ENCODE measurements at places on chromosomes 2 and 18.

DNA sequence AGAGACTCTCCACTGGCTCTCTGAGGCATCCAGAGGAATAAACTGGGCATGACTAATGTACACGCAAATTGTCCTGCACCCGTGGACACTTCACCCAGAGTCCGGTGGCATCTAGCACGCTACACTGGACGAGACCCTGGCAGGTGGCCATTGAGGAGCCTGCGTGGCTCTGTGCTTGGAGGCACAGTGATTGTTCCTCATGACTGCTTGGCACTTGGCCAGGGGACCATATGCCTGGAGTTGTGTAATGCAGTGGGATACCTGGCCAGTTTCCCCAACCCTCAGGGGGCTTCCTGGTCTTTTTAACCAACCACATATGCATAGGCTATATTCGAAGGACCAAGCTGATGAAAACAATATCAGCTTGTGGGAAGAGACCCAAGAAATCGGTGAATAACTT is 66.6 kb downstream of the MTCL1 start:
- DNase-seq: no peak

GRCh38 chr2:5316001-5316490 is 376.1 kb upstream of the SOX11 start:
- no peak for DNase-seq

- DNase-seq: no peak
Measured at GRCh38 chr2:215702116-215702902, 266.4 kb upstream of the FN1 start.

DNA sequence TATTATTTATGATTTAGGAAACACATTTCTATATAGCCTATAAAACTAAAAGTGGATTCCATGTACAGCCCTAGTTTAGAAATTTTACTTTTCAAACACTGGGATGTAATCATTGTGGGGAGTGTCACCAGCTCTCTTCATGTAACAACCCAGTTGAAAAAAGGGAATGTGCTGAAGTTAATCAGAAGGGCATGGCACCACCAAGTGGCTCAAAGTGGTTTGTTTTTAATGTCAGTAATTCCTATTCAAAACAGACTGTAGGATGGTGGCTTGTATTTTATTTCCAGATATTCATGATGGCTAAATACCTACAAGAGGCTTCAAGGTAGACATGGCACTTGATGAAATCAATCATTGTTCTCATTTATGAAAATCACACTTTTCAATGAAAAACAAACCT is 58.1 kb upstream of the TMEM182 start:
- DNase-seq: no peak

DNA sequence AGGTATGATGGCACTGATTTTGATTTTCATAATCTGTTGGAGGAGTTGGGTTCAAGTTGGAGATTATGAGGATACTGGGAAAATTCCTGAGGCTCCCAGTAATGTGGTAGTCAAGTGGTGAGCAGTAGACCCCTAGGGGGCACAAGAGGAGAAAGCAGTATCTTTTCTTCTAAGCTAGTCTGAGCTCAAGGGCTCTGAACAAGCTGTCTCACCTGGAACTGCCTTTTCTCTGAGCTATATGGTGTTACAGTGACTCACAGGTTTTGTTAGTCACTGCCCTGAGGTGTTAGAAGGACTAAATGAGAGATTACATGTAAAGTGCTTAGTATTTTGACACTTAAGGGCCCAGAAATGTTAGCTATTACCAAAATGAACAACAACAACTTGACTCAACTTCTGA is 42.2 kb downstream of the CD302 start:
- DNase-seq: no peak

GRCh38 chr2:20106746-20107145 is 55.3 kb upstream of the LAPTM4A start:
- no peak for DNase-seq

DNA sequence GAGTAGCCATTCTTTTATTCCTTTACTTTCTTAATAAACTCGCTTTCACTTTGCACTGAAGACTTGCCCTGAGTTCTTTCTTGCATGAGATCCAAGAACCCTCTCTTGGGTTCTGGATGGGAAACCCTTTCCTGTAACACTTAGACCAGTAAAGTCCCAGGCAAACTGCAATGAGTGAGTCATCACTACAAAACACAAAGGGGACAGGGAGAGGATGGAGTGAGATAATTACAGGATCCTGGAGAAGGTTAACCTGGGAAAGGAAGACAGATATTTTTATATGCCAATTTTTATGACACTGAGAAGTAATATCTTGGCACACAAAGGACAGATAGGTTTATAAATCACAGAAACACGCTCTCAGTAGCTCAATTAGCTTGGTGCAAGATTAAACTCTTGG is 48.7 kb downstream of the EHD3 start:
- no peak for DNase-seq

DNA sequence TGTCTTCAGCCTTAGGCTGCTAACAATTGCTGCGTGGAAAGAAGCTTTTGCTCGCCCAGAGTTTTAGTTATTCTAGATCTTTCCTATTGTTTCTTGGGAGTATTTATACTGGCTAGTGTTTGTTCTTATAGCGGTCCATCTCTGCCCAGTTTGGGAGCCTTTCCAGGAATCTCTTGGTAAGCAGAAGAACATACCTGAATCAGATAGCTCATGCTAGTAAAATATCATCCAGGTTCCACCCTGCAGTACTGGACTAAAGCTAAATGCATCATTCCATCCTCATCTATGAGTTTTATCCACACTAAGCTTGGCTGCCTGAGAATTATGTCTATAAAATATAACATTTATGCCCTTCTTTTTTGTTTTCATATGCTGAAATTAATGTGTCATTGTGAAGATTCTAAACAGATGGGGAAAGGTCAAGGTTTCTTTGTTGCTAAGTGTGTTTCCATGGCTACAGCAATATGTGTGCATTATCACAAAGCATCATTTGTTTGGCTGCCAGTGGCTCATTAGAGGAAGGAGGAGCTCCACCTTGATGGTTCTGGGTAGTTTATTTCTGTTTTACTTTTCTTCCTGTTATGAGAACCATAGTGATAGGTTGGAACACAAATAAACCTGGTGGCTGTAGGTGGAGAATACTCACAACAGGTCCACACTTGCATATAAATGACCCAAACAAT is 182.8 kb downstream of the PIK3C3 start:
- no peak for DNase-seq

GRCh38 chr2:128635361-128635900 is 316.8 kb upstream of the HS6ST1 start:
- DNase-seq: peak; percentile 12

GRCh38 chr18:24015639-24016631 is 1.4 kb downstream of the TTC39C start:
- no peak for DNase-seq

DNA sequence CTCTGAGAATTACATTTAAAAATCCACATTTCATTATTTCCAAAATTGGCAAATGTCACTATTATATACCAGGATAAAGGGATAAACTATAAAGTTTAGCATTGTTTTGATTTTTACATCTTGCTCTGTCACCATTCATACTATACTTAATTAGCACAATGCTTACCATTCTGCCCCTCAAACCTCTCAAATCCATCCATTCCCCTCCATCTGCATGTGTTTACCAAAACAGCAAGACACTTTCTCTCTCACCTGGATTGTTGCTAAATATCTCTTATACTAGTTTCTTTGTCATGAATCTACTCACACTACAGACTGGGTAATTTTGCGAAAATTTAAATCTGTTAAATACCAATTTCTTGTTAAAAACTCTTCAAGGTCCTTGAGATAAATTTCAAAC is 496.1 kb downstream of the NR4A2 start:
- no peak for DNase-seq

DNA sequence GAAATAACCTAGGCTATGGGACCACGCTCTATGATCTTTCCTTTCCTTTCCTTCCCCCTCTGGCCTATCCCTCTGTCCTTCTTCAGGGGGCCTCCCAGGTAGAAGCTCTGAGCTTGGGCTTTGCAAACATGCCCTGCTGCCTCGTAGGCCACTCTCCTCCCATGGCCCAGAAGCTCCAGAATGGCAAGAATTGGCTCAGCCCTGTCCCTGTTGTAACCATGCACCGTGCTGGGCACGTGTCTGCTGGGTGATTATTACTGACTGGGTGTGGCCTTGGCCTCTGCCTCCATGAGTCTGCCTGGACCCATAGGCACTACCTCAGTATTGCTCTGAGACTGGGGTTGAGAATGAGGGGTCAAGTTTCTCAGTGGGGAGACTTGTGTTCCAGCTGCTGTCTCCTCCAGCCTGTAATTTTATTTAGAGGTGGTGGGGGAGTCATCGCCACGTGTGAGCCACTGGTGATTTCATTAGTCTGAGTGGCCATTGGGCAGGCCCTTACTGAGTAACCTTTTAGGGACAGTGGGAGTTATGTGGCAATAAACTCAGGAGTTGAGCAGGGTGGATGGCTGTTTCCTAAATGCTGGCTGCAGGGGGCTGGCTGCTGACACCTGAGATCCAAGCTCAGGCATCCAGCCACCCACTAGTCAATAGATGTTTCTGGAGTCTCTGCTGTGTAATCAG is 157.9 kb downstream of the CLIP4 start:
- no peak for DNase-seq

- no peak for DNase-seq
Measured at GRCh38 chr18:48734460-48734859, 195.6 kb downstream of the CTIF start.

GRCh38 chr2:226184940-226185615 is 614.5 kb downstream of the IRS1 start:
- no peak for DNase-seq

GRCh38 chr2:197414039-197414438 is 20.8 kb downstream of the SF3B1 start:
- no peak for DNase-seq

GRCh38 chr2:71299507-71299906 is 32.1 kb upstream of the ZNF638 start:
- DNase-seq: no peak

GRCh38 chr2:174477759-174478158 is 9.1 kb downstream of the GPR155 start:
- no peak for DNase-seq

DNA sequence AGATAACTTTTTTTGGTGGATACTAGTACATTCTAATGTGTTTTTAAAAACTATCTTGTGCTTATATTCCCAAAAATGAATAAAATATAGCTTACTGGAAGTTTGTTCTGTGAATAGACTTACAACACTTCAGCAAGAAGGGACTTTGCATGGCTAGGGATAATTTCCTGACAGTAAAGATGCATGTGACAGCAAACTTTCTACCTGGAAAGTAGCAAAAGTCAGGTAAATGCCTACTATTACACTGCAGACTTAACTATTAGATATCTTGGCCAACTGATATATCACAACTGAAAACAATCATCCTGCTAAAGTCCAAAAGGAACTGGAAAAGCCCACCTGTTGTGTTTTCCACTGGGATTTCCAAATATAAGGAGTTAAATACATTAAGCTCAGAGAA is 1753.5 kb upstream of the CELF4 start:
- no peak for DNase-seq

DNA sequence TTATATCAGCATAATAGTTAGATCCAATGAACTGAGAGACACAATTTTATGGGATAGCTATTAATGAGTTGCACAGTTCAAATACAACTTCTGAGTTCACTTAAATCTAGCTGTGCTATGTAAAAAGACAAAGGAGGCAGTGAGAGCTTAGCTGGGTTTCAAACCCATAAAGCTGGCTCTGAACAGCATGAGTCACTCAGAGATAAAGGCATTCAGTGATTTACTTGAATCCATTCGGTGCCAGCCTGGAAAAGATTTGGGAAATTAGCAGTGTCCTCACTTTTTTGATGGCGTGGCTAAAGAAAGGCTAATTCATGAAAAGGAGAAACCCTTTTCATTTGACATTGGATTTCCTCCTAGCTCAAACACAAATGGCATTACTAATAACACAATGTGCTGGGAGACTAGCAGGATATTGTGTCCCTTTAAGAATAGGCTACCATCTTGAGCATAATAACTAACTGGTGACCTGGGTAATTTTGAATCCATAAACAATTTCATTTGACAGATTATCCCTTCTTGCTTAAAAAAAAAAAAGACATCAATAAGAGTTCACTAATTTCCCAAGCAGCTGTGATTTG is 98.4 kb upstream of the NEUROD1 start:
- DNase-seq: no peak

- no peak for DNase-seq
Measured at GRCh38 chr18:25927830-25928229, 162.6 kb downstream of the SS18 start.

DNA sequence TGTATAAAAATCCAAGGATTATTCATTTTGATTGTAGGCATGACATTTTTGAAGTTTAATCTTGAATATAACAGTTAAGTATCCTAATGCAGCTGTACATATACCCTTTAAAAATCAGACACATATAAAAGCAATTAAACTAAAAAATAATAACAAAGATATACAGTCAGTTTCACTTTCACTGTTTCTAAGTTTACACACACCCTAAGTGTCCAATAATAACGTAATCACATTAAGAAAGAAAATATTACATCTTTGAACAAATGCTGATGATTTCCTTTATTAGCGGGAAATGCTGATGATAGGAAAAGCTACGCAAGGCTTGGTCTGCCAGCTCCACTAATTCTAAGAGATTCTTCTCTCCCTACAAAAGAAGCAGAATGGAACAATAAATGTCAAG is 38.8 kb downstream of the RTTN start:
- no peak for DNase-seq

- DNase-seq: no peak
Measured at GRCh38 chr2:101981504-101981903, 10.3 kb upstream of the IL1R2 start.

DNA sequence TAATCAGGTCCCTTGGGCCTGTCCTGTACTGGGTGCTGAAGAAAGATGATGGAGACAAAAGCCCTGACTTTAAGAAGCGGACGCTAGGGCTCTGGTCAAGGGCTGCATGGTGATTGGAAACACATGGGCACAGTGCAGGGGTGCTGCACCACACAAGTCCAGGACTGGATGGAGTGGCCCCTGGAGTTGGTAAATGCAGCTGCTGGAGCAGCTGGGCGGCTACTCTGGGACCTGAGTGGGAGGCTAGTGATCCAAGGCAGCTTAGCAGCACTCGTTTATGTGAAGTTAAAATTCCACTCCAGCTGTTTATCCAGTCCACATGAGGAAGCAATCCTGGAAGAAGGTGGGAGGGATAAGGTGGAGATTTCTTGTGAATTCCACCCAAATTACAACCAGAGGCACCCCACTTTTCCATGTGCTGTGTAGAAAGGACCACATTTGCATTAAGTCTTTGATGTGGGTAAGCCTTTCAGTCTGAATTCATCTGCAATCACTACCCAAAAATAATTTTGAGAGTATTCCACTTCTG is 24.9 kb downstream of the MERTK start:
- no peak for DNase-seq

DNA sequence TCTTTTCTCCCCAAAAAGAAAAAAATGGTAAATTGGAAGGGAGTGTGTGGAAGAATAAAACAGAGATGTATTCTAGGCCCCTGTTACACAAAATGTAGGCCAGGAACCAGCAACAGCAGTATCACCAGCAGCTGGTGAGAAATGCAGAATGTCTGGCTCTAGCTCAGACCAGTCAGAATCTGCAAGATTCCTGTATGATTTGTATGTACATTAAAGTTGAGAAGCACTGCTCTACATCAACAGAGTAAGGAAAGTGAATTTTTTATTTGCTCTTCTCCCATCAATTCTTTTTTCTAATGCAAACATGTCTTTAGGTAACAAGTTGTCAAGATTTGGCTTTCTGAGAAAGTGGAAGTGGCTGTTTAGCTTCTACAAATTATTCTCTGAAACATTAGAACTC is 235.4 kb upstream of the FANCL start:
- DNase-seq: no peak
